ENCODE measurements at places on chromosomes 4 and X.

GRCh38 chr4:175263537-175263936 lies 345.4 kb downstream of the ADAM29 start:
- H3K27ac ChIP-seq, result no peak overlapping the region
- no peak for DNase-seq
- no peak overlapping the region for H3K4me3 ChIP-seq
- no peaks in the 10 kb centered on the region for H3K36me3 ChIP-seq
- H3K27me3 ChIP-seq, result no peaks in the 10 kb centered on the region

- H3K27ac ChIP-seq, result no peak overlapping the region
- no peaks in the 10 kb centered on the region for H3K4me1 ChIP-seq
- H3K27me3 ChIP-seq, result no peaks in the 10 kb centered on the region
- no peak for DNase-seq
- no peak overlapping the region for H3K4me3 ChIP-seq
These were observed 247.6 kb downstream of the PAPSS1 start for GRCh38 chr4:107472265-107472948.

DNA sequence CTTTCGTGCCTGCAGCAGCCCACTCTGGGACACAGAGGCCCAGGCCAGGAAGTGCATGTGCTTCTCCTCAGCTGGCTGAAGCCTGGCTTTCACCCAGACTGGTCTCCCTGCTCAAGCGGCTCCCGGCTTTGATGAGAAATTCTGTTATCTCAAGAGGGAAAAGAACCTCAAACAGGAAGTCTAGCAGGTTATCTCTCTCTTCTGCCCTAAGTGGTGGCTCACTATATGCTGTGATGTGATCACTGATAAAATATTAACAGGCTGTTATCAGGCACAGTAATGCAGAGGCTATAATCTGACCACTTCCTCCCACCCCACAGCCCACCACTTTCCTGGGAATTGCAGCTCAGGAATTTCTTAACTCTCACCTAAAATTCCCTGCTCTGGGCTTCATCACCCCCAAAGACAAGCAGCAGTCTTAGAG lies 13.3 kb downstream of the CLDN2 start:
- no peak overlapping the region for H3K4me3 ChIP-seq
- no peaks in the 10 kb centered on the region for H3K27me3 ChIP-seq
- DNase-seq, result no peak
- H3K4me1 ChIP-seq, result no peaks in the 10 kb centered on the region
- peak overlapping the region; percentile 57 for H3K27ac ChIP-seq

- no peaks in the 10 kb centered on the region for H3K27me3 ChIP-seq
- no peak overlapping the region for H3K4me3 ChIP-seq
- H3K27ac ChIP-seq, result no peak overlapping the region
- no peak for DNase-seq
- H3K36me3 ChIP-seq, result no peaks in the 10 kb centered on the region
- H3K4me1 ChIP-seq, result no peaks in the 10 kb centered on the region
These were observed 514.4 kb downstream of the RPA4 start for GRCh38 chrX:97398030-97398551.

GRCh38 chr4:73440653-73441052 lies 4.6 kb downstream of the AFP start:
- no peak for DNase-seq
- H3K27ac ChIP-seq, result no peak overlapping the region
- peaks cover 4% of the 10 kb centered on the region for H3K4me1 ChIP-seq
- H3K36me3 ChIP-seq, result no peaks in the 10 kb centered on the region
- H3K4me3 ChIP-seq, result no peak overlapping the region

DNA sequence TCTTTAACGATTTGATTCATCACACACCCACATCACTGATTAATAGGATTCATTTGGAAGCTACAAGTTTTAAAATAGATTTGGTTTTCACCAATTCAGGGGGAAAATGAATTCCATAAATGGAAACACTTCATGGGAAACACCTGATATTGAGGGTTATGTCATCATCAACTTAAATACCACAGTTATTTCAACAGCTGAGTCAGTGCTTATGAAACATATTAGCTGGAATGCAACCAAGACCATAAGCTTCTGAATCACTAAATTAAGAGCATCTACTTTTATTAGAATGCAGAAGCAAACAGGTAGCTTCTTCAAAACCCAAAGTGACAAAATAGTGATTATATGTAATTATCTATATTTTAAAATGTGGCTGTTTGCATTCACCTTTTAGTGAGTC lies 207.8 kb upstream of the DCAF8L1 start:
- no peaks in the 10 kb centered on the region for H3K36me3 ChIP-seq
- no peak for DNase-seq
- no peak overlapping the region for H3K27ac ChIP-seq
- no peaks in the 10 kb centered on the region for H3K4me1 ChIP-seq
- no peak overlapping the region for H3K4me3 ChIP-seq

- no peak for DNase-seq
- H3K4me3 ChIP-seq, result no peak overlapping the region
- no peak overlapping the region for H3K27ac ChIP-seq
- H3K36me3 ChIP-seq, result no peaks in the 10 kb centered on the region
- no peaks in the 10 kb centered on the region for H3K4me1 ChIP-seq
These were observed 87.2 kb upstream of the PDE5A start for GRCh38 chr4:119715490-119716445.

GRCh38 chr4:61851126-61851525 lies 651.0 kb downstream of the ADGRL3 start:
- H3K4me3 ChIP-seq, result no peak overlapping the region
- no peak for DNase-seq
- H3K27me3 ChIP-seq, result no peaks in the 10 kb centered on the region
- H3K4me1 ChIP-seq, result no peaks in the 10 kb centered on the region
- no peaks in the 10 kb centered on the region for H3K36me3 ChIP-seq

GRCh38 chrX:3585719-3586118 lies 127.7 kb downstream of the PRKX start:
- H3K4me1 ChIP-seq, result no peaks in the 10 kb centered on the region
- no peaks in the 10 kb centered on the region for H3K36me3 ChIP-seq
- no peak overlapping the region for H3K27ac ChIP-seq
- H3K27me3 ChIP-seq, result no peaks in the 10 kb centered on the region

DNA sequence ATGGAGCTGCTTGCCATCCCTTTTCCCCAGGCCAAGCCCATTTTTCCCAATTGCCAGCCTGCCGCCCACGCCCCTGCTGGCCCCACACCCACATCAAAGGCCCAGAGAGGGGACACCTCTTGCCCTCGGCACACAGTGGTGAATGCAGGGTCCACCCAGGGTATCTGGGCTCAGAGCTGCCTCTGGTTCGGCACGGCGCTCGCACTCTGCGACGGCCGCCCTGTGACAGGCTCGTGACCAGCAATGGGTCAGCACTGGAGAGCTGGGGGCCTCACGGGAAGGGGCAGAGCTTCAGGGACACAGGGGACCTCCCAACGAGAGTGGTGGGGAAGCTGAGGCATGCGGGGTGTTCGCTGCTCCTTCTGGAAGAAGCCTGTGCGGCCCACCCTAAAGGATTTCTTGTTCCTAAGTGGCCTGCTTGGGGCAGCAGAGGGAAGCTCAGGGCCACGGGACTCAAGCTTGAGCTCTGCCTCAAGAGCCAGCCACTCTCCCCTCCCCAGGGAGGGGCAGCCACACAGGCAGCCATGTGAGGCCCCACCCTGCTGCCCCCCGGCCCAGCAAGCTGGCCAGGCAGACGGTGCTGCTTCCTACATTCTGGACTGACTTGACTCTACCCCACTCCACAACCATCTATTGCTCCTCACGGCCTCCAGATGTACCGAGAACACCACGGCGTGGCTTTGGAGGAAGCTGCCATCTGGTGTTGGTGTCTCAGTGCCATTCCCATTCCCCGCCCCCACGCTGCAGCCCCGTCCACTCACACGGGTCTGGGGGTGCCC lies 73.7 kb downstream of the ABLIM2 start:
- no peaks in the 10 kb centered on the region for H3K4me1 ChIP-seq
- no peak overlapping the region for H3K4me3 ChIP-seq
- DNase-seq, result no peak
- H3K27ac ChIP-seq, result no peak overlapping the region
- no peaks in the 10 kb centered on the region for H3K27me3 ChIP-seq

- no peaks in the 10 kb centered on the region for H3K27me3 ChIP-seq
- no peak overlapping the region for H3K4me3 ChIP-seq
These were observed 20.2 kb downstream of the PJA1 start for GRCh38 chrX:69144838-69145680.
